ENCODE measurements at places on chromosomes 11 and 22. TPM values are rescaled to one million over a fixed set of nuclear protein-coding genes. Genes with fewer than 3 reads are reported as not detected.

The OR5B21 gene
- not detected for polyA plus RNA-seq

The RNH1 gene
- 67.0 TPM for polyA plus RNA-seq

The APOA1 gene
- polyA plus RNA-seq = 144 TPM

The TEX12 gene
- 0.18 TPM for polyA plus RNA-seq

The SOX6 gene
- polyA plus RNA-seq = 22.5 TPM

The ME3 gene
- 29.0 TPM for polyA plus RNA-seq

The BTBD18 gene
- polyA plus RNA-seq = 0.49 TPM

The CDC42BPG gene
- 8.1 TPM for polyA plus RNA-seq

The OR51I1 gene
- polyA plus RNA-seq = not detected

The C11orf16 gene
- 1.8 TPM for polyA plus RNA-seq

The MAJIN gene
- 0.73 TPM for polyA plus RNA-seq

The EFCAB6 gene
- 5.9 TPM for polyA plus RNA-seq

The UQCR10 gene
- polyA plus RNA-seq = 146 TPM

The CALCA gene
- 14.3 TPM for polyA plus RNA-seq

The UPB1 gene
- polyA plus RNA-seq = 0.52 TPM

The OR10A2 gene
- polyA plus RNA-seq = 0.09 TPM

The H19 gene
- polyA plus RNA-seq = 2,687 TPM

The PKDREJ gene
- 0.42 TPM for polyA plus RNA-seq

The ELMOD1 gene
- 0.21 TPM for polyA plus RNA-seq

The DNAJB7 gene
- 0.32 TPM for polyA plus RNA-seq

The EXPH5 gene
- 2.4 TPM for polyA plus RNA-seq

The PIH1D2 gene
- 11.1 TPM for polyA plus RNA-seq

The LAYN gene
- 7.3 TPM for polyA plus RNA-seq

The LPXN gene
- 9.0 TPM for polyA plus RNA-seq

The ABCC8 gene
- 1.7 TPM for polyA plus RNA-seq

The SMIM35 gene
- polyA plus RNA-seq = 0.30 TPM

The OR10D3 gene
- not detected for polyA plus RNA-seq

The ACR gene
- 0.54 TPM for polyA plus RNA-seq

The TSKU gene
- polyA plus RNA-seq = 21.3 TPM

The PLAAT5 gene
- 0.24 TPM for polyA plus RNA-seq

The ZNF280B gene
- polyA plus RNA-seq = 3.9 TPM

The SSH3 gene
- polyA plus RNA-seq = 37.5 TPM

The PRODH gene
- 25.8 TPM for polyA plus RNA-seq

The SHANK3 gene
- 22.9 TPM for polyA plus RNA-seq

The FOXRED1 gene
- polyA plus RNA-seq = 31.4 TPM

The OR4A16 gene
- polyA plus RNA-seq = not detected

The FADS1 gene
- 44.1 TPM for polyA plus RNA-seq

The CD3E gene
- polyA plus RNA-seq = 0.37 TPM

The FERMT3 gene
- polyA plus RNA-seq = 5.3 TPM

The ANO9 gene
- polyA plus RNA-seq = 15.9 TPM
